ENCODE measurements at places on chromosomes 6 and 20. TPM values are rescaled to one million over a fixed set of nuclear protein-coding genes. Genes with fewer than 3 reads are reported as not detected.

DNA sequence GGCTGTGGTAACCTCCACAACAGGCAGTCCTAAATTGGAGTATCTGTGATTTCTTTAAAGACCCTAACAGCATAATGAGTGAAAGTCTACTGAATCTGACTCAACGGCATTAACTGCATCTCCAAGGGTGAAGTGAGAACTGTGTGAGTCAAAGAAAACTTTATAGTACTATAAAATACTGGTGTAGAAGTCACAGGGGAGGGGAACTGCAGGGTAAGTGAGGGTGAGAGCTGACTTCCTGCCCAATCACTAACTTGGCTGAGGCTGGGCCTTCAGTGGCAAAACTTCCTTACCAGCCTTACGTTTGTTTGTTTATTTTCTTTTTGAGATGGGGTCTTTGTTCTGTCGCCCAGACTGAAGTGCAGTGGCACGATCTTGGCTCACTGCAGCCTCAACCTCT lies 109.8 kb downstream of the PTPRK start:
- peak; percentile 62 for DNase-seq

The LINC00237 gene
- not detected for total RNA-seq

The KCNK16 gene
- total RNA-seq: not detected

GRCh38 chr20:54064939-54065338 lies 5.5 kb downstream of the BCAS1 start:
- no peak for DNase-seq
